ENCODE measurements at places on chromosomes 3 and 15. TPM values are rescaled to one million over a fixed set of nuclear protein-coding genes. Genes with fewer than 3 reads are reported as not detected.

GRCh38 chr3:197317250-197317963 is 19.0 kb upstream of the DLG1 start:
- DNase-seq = no peak

DNA sequence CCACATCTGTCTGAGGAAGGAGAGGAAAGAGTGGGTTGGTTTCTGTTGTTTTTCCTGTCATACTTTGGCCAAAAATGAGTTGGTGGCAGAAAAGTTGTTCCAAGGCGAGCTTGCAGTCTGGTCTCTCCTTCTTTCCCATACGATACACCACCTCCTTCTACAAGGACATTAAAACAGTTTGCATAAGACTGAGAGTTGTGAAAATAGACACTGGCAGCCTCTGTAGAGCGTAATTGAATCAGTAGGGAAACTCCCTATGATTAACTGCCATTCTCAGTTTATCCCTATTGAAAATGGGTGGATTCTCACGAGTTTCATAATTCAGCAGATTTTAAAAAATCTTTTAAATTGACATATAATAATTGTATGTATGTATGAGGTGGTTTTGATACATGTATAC is 3.7 kb upstream of the LSG1 start:
- peak; percentile 33 for DNase-seq

DNA sequence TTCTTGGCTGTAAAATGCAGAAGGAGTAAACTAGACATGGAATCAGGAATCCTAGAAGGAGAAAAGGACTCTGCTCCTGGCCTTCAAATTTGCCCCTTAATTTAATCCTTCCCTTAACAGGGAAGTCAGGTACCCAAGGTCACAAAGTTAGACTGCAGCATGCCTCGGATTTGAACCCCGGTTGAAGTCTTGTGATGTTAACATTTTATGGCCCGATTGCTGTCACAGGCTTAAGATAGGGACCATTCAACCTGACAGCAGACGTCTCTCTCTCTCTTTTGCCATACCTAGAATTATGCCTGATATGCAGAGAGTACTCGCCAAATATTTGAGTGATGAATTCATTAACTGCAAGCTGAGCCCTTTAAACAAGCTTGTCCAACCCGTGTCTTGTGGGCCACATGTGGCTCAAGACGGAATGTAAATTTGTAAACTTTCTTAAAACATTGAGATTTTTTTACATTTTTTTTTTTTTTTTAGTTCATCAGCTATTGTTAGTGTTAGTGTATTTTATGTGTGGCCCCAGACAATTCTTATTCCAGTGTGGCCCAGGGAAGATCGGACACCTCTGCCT is 217.2 kb downstream of the THSD4 start:
- DNase-seq = no peak

DNA sequence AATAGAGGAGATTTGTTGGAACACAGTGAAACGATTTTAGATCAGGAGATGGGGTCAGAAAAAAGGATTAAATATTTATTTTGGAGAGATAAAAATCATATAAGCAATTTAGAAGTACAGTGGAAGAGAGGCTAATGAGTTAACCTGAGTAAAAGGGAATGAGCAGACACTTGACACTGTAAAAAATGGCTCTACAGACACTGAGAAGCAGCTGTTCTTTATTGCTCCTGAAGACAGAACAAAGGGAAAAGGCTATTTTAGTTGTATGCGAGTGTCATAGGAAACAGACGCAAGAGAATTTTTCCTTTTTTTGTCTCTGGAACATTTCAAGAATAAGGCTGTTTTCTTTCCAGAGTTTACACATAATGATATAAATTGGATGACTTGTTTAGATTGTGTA is 34.3 kb downstream of the ASTE1 start:
- no peak for DNase-seq

DNA sequence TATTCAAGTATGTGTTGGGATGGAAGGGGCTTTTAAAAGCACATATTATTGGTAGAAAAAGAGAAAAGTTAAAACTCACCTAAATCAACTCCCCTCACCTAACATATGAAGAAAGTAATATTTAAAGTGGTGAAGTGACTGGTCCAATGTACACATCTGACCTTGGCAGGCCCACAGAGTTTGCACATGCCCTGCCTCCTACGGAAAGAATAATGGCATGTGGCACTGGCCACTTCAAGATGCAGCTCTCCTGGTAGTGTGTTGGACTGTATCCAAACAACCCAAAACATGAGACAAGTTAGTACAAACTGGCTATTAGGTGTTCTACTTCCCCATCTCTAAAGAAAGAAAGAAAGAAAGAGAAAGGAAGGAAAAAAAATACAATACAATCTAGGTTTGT is 117.1 kb downstream of the MECOM start:
- DNase-seq = no peak

GRCh38 chr3:115512565-115513415 is 110.5 kb upstream of the GAP43 start:
- DNase-seq = no peak

GRCh38 chr3:48429960-48430707 is at the start of gene PLXNB1:
Gene PLXNB1 (minus strand): TSS chr3:48430086. CDS start chr3:48424611, 5,475 bp downstream.
- DNase-seq = no peak

GRCh38 chr3:84600703-84601225 is 358.0 kb upstream of the CADM2 start:
- DNase-seq = no peak

TMEM266 gene
- total RNA-seq = not detected

C3orf22 gene
- total RNA-seq = not detected

ROPN1 gene
- total RNA-seq = not detected

RAD18 gene
- 37.6 TPM for total RNA-seq

CTXN2 gene
- total RNA-seq = not detected

RETNLB gene
- not detected for total RNA-seq

ZNF501 gene
- 1.1 TPM for total RNA-seq

All from activated CD8-positive, alpha-beta memory T cell treated with anti-CD3 and anti-CD28 coated beads, Interleukin-2, amount 10 ng/mL, durations not matched to agents 7 days and 5 days (primary cell).